Adipocyte (in vitro differentiated cells): ENCODE measurements at places on chromosomes 13 and 19.

- DNase-seq, result no peak
These were observed 46.0 kb downstream of the PDCD5 start for GRCh38 chr19:32626969-32627368.

DNA sequence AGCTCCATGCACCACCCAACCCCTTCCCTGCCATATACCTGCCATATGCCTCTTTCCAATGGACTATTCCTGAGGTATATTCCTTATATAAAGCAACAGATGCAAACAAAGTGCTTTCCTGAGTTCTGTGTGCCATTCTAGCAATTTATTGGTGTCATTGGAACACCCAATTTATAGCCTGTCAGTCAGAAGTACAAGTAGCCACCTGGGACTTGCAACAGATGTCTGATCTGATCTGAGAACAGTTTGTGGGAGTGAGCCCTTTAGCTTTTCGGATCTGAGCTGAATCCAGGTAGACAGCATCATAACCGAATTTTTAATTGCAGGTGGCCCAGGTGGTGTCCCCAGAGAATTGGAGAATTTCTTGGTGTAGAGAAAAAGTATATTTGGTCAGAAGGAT is 963 bp upstream of the FPR3 start:
- no peak for DNase-seq

GRCh38 chr19:29622166-29623070 is 16.3 kb downstream of the POP4 start:
- DNase-seq, result peak; percentile 7

- DNase-seq, result no peak
These were observed 32.1 kb upstream of the DCLK1 start for GRCh38 chr13:36163286-36163685.

GRCh38 chr13:29948244-29948643 is 97.8 kb upstream of the UBL3 start:
- DNase-seq, result no peak

DNA sequence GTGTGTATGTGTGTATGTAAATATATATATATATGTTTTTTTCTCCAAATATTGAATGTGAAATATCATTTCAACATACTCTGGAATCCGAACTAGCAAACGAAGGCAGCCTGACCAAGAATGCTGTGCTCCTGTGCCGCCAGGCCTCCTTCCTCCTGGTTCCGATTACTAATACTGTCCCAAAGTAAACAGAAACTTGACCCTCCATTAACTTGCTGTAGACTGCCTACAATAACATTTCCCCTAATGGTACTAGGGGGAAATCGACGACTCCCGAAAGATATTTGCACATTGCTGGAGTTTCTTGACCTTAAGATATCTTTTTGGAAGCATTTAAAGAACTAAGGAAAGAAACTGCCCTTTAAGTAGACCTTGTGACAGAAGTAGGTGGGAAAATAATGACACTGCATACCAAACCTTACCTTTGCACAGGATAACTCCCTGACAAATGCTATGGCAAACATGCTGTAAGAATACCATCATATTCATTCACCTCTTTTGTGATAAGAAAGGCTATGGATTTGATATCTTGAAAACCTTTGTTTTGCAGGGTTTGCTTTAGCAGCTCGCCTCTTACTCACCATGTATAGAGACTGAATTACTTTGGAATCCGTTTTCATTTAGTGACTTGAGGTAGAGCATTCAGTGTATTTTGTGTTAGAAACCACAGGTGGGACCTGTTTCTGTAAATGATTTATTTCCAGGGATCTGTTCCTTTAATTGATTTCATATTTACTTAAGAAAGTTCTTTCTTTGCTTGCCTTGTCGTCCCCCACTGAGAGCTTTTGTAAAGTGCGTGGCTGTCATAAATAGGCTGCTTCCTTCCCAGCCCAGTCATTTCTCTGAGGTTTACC is 80.1 kb downstream of the KLF5 start:
- peak; percentile 45 for DNase-seq

GRCh38 chr13:41232578-41233480 is 30.5 kb downstream of the MTRF1 start:
- no peak for DNase-seq

- no peak for DNase-seq
These were observed 156.3 kb downstream of the TBC1D4 start for GRCh38 chr13:75325711-75326110.

DNA sequence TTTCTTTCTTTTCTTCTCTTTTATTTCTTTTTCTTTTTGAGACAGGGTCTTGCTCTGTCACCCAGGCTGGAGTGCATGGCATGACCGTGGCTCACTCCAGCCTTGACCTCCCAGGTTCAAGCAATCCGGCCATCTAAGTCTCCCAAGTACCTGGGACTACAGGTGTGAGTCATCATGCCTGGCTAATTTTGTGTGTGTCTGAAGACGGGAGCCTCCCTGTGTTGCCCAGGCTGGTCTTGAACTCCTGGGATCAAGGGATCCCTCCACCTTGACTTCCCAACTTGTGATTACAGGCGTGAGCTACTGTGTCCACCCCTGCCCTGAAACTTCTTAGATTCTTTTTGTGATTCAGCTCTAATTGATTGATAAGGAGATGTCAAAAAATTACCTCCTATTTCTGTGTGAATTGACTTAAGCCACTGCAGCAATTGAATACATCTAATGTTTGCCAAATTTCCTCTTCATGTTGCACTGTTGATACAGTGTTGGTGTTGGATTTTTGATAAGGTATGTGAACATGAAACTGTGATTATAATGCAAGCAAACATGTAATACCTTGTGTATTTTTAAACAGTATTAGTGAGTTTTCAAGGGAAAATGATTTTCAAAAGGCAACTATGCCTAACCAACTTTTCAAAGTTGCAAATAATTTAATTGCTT is 22.6 kb downstream of the KLF5 start:
- DNase-seq, result no peak

DNA sequence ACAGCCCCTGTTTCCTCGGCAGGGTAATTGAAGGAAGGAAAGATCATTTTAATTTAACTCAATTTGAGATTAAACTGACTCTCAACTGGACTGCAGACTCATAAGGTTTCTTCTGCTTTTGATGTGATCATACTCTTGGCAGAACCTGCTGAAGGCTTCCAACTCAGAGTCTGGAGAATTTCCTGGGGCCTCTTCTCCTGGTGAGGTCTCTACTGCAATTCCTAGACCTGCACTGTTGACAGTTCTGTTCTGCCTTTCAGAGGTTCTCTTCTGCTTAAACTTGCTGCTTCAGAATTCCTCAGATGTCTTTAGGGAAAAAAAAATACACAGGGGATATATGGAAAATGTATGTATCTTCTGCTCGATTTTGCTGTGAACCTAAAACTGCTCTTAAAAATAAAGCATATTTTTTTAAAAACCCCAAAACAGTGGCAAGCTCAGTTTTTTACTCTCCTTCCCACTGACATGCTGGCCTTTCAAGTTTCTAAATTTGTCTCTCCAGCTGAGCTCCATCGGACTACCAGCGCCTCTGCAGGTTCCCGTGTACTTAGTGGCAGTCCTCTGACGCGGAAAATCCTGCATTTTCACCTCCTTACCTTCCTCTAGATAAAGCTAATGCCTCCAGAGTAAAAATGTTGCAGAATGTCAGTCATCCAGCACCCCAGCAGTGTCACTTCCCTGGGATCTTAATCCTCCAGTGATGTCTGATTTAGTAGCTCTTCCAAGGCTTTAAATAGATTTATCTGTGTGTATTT is 733.5 kb upstream of the SGCG start:
- DNase-seq, result no peak

GRCh38 chr13:75061909-75062308 is 420.1 kb downstream of the TBC1D4 start:
- DNase-seq, result peak; percentile 17

DNA sequence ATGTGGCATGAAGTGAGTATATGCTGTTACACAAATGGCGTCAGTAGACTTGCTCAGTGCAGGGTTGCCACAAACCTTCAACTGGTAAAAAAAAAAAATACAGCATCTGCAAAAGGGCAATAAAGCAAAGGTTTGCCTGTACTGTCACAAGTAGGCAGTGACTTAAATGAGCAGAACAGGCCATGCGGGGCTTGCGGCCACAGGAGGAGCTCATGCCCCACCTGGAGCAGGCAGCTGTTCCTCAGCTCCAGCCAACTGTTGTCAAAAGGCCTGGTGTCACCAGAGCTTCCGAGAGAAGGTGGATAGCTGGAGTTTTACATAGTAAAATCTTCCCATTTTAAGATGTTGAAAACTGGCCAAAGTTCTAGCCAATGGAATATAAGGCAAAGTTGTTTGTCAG is 7.7 kb downstream of the ATP7B start:
- DNase-seq, result no peak

DNA sequence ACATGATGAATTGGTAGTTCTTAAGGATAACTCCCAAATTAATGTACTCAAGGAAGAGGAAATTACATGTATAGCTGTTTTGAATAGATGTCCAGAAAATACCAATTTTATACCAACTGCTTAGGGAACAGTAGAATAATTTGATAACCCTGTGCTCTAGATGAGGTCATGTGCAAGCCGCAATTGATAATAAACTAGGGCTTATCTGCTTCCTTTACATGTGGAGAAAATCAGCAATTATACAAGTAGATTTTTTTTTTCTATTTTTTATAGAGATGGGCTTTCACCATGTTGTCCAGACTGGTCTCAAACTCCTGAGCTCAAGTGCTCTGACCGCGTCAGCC is 9.3 kb downstream of the TPT1 start:
- no peak for DNase-seq

GRCh38 chr19:34220472-34221063 is 33.8 kb upstream of the GARRE1 start:
- peak; percentile 89 for DNase-seq

DNA sequence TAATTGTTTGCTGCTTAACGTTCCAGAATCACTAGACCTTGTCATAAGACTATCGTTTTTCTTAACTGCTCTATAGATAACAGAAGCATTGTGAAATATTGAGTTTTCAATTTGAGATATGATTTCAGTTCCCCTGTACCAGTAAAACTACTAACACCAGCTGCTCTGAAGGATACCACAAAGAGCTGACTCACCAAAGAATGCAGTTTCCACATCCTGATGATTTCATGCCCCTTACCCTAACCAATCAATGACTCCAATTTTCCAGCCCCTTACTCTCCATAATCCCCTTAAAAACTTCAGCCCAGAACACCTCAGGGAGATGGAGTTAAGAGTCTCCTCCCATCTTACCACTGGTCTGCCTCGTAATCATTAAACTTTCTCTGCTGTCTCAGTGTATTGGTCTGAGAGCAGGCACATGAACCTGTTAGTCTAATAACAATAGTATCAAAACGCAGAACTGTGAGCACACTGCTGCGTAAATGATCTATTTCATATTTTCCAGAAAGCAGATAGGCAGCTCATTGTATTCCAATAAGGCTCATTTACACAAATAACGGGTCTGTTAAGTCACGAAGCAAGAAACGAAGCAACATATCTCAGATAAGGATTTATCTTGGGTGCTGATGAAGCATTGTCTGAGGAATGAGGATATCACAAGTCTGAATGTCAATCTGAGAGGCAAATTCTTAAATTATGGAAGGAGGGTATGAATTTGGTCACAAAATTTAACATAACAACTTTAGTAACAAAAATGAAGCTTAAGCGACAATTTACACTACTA is 14.1 kb upstream of the CCNA1 start:
- DNase-seq, result peak; percentile 78

DNA sequence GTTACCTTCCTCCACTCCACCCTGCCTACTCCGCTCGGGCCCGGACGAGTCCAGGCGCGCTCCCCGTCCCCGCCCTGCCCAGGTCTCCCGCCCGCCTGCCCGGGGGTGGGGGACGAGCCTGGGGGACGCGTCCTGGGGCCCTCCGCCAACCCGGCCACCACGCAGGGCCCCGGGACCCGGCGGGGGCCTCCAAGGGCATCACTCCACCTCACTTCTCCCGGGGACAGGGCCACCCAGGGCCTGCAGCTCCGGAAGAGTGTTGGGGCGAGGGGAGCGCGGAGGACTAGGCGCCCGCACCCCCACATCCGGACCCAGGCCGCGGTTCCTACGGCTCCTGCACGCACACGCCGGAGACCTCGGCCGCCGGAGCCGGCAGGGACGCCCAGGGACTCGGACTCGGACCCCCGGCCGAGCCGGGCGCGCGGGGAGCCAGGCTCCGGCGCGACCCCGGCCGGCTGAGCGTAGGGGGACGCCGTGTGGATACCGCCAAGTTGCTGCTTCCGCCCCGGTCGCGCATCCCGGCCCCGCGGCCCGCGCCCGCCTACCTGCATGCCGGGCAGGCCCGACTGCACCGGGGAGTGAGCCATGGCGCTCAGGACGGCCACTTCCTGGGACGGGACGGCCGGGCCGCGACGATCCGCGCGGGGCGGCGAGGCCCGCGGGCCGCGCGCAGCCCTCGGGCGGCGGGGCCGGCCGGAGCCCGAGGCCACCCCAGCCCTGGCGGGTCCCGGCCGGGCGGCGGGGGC is 534 bp downstream of the STK24 start:
- DNase-seq, result peak; percentile 73

- peak; percentile 73 for DNase-seq
These were observed 654 bp downstream of the ZNF579 start for GRCh38 chr19:55579766-55580621.

- no peak for DNase-seq
These were observed 168.6 kb downstream of the LACC1 start for GRCh38 chr13:44048326-44048725.

DNA sequence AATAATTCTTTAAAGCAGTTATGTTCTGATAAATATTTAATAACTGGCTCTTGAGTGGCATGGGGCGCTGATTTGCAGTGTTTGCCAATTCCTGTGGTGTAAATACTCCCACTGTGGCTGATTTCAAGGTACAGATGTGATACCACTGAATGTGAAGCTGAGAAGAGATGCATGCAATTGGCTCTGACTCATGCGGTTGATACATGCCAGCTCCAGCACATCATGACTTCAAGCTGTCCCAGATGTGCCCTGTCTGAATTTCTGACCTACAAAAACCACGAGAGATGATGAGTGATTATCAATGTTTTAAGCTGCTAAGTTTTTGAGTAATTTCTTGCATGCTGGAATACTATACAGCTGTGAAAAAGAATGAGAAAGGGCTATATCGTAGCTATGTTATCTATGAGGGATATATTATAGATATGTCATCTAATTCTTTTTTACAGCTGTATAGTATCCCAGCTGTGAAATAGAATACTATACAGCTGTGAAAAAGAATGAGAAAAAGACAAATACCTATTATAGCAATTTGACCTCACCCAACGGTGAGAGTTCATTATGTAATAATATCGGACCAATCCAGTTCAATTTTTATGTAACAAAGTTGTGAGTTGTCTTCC is 7.6 kb upstream of the ACSBG2 start:
- no peak for DNase-seq

- peak; percentile 34 for DNase-seq
These were observed 4.1 kb upstream of the C1QTNF9B start for GRCh38 chr13:23901365-23901764.

DNA sequence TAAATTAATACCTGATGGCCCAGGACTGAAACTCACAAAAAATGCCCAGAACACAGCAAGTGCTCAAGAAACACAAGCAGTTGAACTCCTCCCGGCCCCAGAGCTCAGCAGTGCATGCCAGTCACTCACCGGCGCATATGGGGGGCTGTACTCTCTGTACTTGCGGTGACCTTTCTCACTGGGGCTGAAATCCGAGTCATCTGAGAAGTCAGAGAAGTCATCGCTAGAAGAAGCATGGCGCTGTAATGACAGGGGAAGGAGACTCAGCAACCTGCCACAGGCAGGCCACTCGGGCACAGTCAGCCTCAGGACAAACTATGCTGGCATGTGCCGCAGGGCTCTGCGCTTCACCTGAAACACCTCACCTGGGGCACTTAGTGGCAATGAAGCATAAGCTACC is 19.7 kb downstream of the ZC3H4 start:
- DNase-seq, result no peak
